Immature natural killer cell (primary cell): ENCODE measurements at places on chromosomes 7 and 10.

GRCh38 chr10:31129271-31129670, 97.6 kb upstream of the ZNF438 start:
- DNase-seq, result no peak

DNA sequence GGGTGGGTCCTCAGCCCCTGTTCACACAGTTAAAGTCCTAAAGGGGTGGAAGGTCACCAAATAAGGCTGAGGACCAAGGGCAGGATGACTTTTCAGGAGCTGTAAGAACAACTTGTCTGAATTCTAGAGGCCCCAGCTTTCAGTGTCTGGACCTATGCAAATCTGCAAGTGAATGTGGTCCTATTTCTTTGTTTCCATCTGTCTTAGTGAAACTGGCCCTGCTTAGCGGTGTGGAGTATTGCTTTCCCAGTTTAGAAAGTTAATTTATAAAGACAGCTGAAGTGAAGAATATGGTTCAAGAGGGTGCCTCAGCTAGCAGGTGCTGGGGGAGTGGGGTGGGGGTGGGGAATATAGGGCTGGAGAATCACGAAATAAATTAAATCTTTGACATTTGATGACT, 40.1 kb downstream of the HHEX start:
- DNase-seq, result no peak

DNA sequence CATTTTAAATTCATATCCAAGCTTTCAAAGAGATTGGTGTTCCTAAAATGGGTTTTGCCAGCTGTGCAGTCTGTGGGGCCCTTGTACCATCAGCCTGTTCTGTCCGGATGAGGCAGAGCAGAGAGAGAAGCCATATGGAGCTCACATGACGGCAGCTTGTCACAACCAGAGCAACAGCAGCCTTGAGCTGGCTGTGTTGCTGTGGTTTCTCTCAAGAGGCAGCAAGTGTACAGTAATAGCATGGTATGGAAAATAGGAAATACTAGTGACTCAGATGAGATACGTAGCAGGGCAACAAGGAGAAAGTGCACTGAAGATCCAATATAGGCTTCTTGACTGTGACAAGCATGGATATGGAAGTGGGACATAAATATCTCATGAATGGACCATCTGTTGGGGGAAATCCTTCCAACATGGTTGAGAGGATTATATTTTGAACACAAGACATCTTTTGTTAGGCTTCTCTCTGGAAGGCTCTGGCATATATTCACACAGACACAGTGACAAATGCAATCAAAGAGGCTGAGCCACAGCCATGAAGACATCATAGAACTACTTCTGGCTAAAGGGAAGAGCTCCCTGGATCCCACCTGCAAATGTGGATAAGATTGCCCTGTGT, 251.0 kb upstream of the TAC1 start:
- no peak for DNase-seq

- no peak for DNase-seq
Observed at GRCh38 chr10:119620241-119621077, 23.7 kb upstream of the TIAL1 start.
